ENCODE measurements at places on chromosomes 4 and X.

DNA sequence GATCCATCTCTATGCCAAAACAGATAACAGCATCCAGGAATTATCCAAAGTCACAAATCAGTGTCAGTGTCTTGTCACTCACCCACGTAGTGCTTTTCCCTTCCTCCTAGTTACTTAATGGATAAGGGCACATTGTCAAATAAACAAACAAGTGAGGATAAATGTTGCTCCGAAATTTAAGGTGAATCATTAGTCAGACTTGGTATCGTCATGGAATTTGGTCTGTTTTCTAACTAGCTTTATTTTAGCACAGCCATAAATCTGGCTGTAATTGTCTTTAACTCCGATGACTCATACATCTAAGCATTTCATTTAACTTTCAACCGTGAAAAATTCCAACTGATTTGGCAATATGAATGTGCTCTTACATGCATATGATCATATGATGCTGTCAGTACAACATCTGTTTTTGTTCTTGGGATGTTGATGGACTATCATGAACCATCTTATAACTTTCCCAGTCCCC lies 83.3 kb downstream of the SNCA start:
- H3K36me3 ChIP-seq, result no peaks in the 10 kb centered on the region
- peak overlapping the region; percentile 99 for H3K27ac ChIP-seq

DNA sequence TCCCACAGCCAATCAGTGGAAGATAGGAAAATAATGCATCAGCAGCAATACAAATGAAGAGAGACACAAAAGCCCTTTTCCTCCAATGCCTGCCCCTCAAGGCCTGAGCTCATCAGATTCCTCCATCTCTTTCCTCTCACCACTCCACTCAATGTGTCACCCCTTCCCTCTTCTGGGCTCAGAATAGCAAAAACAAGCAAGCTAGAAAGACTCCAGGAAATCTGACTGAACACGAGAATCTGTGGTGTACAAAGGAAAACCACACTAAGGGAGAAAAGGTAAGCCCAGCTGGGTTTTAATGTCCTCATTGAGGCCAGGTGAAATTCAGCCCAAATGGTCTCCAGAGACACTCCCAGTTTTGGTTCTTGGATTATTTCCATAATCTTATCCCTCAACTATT lies 46.3 kb downstream of the ARHGEF9 start:
- H3K27ac ChIP-seq, result no peak overlapping the region
- DNase-seq, result no peak
- no peaks in the 10 kb centered on the region for H3K36me3 ChIP-seq

DNA sequence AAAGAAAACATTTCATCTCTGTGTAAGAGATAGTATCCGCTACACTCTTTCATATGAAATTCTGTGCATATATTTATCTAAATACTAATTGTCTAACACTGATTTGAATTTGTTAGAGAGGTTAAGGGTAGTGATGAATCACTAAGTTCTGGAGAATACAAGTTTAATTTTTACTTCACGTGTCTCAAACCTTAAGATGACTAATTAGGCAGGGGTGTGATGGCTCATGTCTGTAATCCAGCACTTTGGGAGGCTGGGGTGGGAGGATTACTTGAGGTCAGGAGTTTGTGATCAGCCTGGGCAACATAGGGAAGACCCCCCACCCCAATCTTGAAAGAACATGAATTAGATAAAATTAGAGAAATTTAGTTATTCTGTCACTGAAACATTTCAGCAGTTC lies 2241.9 kb downstream of the PCDH7 start:
- H3K4me3 ChIP-seq, result no peak overlapping the region
- DNase-seq, result no peak
- H3K4me1 ChIP-seq, result no peaks in the 10 kb centered on the region
- H3K27ac ChIP-seq, result no peak overlapping the region

- H3K27ac ChIP-seq, result no peak overlapping the region
- H3K4me1 ChIP-seq, result no peaks in the 10 kb centered on the region
- no peak for DNase-seq
These were observed 159.0 kb downstream of the PACRGL start for GRCh38 chr4:20859097-20859781.

- no peak overlapping the region for H3K4me3 ChIP-seq
- no peaks in the 10 kb centered on the region for H3K4me1 ChIP-seq
- H3K27ac ChIP-seq, result no peak overlapping the region
- no peaks in the 10 kb centered on the region for H3K27me3 ChIP-seq
These were observed 43.3 kb downstream of the RPS3A start for GRCh38 chr4:151142758-151143157.

DNA sequence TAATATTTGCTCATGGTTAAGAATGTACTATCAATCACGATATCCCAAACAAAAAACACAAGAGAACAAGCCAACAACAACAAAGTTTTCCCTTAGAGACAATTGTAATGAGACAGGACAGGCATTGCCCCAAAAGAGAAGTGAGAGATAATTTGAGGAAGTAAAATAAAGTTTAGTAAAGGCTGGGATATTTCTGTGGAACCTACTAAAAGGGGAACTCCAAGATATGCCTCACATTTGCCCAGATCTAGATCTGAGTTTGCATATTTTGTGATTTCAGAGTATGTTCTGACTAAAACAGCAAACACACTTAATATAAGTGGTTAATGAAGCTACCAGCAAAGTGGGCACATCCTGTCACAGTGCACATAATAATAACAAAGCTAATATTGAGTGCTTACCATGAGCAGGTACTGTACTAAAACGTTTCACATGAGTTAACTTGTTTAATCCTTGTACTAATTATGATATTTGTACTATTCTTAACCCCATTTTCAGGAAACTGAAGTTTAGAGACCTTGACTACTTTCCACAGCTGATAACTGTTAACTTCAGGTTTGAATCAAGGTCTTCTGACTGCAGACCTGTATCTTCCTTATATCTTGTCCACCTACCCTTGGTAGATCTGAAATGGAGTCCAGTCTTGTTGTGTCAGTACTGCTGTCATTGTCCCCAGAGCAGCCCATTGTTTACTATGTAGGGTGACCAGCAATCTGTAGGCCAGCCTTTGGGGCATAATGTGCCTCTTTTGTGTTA lies 26.0 kb upstream of the BMP2K start:
- no peaks in the 10 kb centered on the region for H3K27me3 ChIP-seq
- H3K4me1 ChIP-seq, result no peaks in the 10 kb centered on the region
- DNase-seq, result no peak
- H3K36me3 ChIP-seq, result no peaks in the 10 kb centered on the region
- H3K27ac ChIP-seq, result no peak overlapping the region

DNA sequence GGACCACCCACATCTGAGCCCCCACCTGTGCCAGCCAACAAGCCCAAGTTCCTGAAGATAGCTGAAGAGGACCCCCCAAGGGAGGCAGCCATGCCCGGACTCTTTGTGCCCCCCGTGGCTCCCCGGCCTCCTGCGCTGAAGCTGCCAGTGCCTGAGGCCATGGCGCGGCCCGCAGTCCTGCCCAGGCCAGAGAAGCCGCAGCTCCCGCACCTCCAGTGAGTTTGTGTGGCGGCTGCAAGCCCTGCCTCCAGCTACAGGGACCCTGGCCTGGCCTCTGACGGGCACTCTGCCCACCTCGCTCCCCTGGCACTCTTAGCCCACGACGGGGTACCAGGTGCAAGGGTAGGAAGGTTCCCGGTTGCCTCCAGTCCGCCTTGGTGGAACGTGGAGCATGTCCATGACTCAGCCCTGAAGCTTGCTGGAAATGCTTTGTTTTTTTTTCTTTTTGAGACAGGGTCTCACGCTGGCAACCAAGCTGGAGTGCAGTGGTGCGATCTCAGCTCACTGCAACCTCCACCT lies 13.7 kb upstream of the ADD1 start:
- no peak overlapping the region for H3K27ac ChIP-seq
- DNase-seq, result no peak
- no peaks in the 10 kb centered on the region for H3K27me3 ChIP-seq
- H3K36me3 ChIP-seq, result peaks cover 45% of the 10 kb centered on the region
- no peak overlapping the region for H3K4me3 ChIP-seq

- no peak overlapping the region for H3K4me3 ChIP-seq
- DNase-seq, result peak; percentile 10
- H3K4me1 ChIP-seq, result no peaks in the 10 kb centered on the region
- H3K36me3 ChIP-seq, result no peaks in the 10 kb centered on the region
- H3K27me3 ChIP-seq, result no peaks in the 10 kb centered on the region
These were observed 63.2 kb downstream of the QDPR start for GRCh38 chr4:17448689-17449088.

- H3K4me3 ChIP-seq, result peak within 1 kb of the TSS; percentile 78
- DNase-seq, result peak; percentile 82
- no peaks in the 10 kb centered on the region for H3K4me1 ChIP-seq
- H3K27ac ChIP-seq, result peak within 1 kb of the TSS; percentile 83
These were observed at the start of gene HUWE1 for GRCh38 chrX:53686151-53686885. TSS of gene HUWE1 (minus strand) at chrX:53686719. CDS start at chrX:53654107, 32,612 bp downstream.

- no peaks in the 10 kb centered on the region for H3K4me1 ChIP-seq
- H3K36me3 ChIP-seq, result peaks cover 7% of the 10 kb centered on the region
- no peaks in the 10 kb centered on the region for H3K27me3 ChIP-seq
- DNase-seq, result no peak
These were observed 65.8 kb downstream of the TAPT1 start for GRCh38 chr4:16160457-16160856.

GRCh38 chr4:81195475-81195874 lies 19.5 kb downstream of the PRKG2 start:
- no peak overlapping the region for H3K4me3 ChIP-seq
- no peaks in the 10 kb centered on the region for H3K4me1 ChIP-seq
- H3K27ac ChIP-seq, result no peak overlapping the region
- no peak for DNase-seq
- H3K36me3 ChIP-seq, result no peaks in the 10 kb centered on the region

- H3K36me3 ChIP-seq, result no peaks in the 10 kb centered on the region
- H3K27ac ChIP-seq, result peak overlapping the region; percentile 13
- no peaks in the 10 kb centered on the region for H3K27me3 ChIP-seq
These were observed 90.4 kb upstream of the VEGFC start for GRCh38 chr4:176883108-176883550.

GRCh38 chrX:46840946-46841345 lies 4.1 kb downstream of the RP2 start:
- H3K27ac ChIP-seq, result no peak overlapping the region
- no peak overlapping the region for H3K4me3 ChIP-seq
- no peaks in the 10 kb centered on the region for H3K36me3 ChIP-seq
- no peaks in the 10 kb centered on the region for H3K27me3 ChIP-seq

DNA sequence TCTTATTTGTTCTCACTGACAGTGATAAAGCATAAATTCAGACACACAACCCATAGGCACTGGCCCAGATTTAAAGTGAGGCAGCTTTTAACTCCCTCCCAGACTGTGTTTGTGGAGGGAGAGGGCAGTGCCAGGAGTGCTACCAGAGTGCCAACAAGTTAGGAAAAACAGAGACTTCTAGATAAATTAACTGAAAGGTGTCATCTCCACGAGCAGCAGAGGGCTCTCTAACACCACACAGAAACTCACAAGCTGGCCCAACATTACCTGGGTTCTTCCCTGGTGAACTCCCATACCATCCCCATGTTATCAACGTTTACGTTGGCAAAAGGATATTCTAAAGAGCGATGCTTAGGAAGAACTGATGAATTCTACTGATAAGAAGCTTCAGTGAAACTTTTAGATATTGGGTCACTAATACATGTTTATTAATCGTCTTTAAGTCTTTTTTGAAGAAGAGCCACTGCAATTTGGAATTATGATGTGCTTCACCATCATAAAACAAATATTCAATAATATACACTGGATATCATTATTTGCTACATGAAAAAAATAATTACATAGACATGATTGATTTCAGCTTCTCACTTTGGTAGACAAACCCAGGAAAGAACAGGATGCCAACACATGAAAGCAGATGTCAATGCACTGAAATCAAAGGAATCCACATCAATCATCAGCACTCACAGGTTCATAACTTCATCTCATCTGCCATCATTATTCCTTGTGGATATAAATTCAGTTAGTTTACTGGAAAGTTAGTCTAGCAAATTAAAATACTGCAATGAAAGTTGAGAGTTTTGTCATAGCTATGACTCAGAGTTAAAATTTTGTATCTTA lies 121.2 kb upstream of the NAP1L5 start:
- H3K27me3 ChIP-seq, result no peaks in the 10 kb centered on the region
- no peak overlapping the region for H3K27ac ChIP-seq
- H3K4me1 ChIP-seq, result peaks cover 16% of the 10 kb centered on the region
- no peak overlapping the region for H3K4me3 ChIP-seq
- no peaks in the 10 kb centered on the region for H3K36me3 ChIP-seq

DNA sequence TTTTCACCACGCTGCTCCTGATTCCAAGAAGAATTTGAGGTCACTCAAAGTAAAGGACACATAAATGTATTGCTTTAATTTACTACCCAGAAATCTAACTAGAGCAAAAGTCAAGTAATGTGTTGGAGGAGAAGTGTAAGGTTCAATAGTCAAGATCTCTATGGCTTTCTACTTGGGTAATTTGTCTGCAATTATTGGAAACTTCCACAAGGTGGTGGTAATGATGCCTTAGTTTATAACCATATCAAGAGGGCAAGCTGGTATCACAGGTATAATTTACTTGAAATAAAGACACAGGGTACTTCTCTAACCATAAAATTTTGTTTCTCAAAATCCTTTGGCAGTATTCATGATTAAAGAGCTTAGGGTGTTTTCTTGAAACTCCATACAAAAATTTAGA lies 10.2 kb upstream of the GRIA3 start:
- no peaks in the 10 kb centered on the region for H3K27me3 ChIP-seq
- no peak overlapping the region for H3K27ac ChIP-seq
- H3K4me3 ChIP-seq, result no peak overlapping the region
- DNase-seq, result no peak
- no peaks in the 10 kb centered on the region for H3K36me3 ChIP-seq
- H3K4me1 ChIP-seq, result no peaks in the 10 kb centered on the region

DNA sequence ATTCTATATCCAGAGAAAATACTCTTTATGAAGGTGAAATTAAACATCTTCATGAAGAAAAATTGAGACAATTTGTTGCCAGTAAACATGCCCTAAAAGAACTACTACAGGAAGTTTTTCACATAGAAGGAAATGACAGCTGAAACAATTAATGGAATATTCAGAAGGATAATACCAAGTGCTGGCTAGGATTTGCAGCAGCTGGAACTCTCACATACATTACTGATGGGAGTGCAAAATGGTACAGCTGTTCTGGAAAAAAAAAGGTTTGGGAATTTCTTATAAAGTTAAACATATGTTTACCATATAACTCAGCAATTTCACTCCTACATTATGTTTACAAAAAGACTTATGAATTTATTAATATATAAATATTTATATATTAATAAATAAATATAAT lies 193.2 kb upstream of the FAT4 start:
- H3K27ac ChIP-seq, result no peak overlapping the region
- H3K27me3 ChIP-seq, result no peaks in the 10 kb centered on the region
- no peaks in the 10 kb centered on the region for H3K4me1 ChIP-seq
- no peak overlapping the region for H3K4me3 ChIP-seq
- DNase-seq, result peak; percentile 4

DNA sequence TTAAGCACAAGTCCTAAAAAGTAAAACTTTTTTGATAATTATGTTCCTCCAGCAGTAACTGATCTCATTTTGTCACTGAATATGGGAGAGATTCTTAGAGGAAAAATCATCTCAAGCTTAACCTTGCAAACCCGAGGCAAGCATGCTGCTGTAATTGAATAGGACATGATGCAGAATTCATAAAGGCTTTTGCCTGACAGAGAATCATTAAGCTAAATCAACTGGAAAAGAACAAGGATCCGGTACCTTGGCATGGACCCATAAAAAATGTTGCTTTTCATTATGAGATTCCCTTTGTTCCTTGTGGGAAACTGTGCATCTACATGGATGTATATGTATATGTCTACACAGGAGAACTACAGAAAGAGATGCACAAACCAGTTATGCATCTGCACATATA lies 149.1 kb downstream of the PAPSS1 start:
- no peaks in the 10 kb centered on the region for H3K27me3 ChIP-seq
- no peak for DNase-seq
- no peak overlapping the region for H3K27ac ChIP-seq
- no peak overlapping the region for H3K4me3 ChIP-seq
- H3K36me3 ChIP-seq, result no peaks in the 10 kb centered on the region

All from SJCRH30 (cell line).